GM19239 (cell line): ENCODE measurements at places on chromosomes 5 and 9.

- DNase-seq = no peak
Measured at GRCh38 chr9:106626936-106627335, 236.0 kb upstream of the ZNF462 start.

GRCh38 chr9:98877311-98877710, 66.4 kb upstream of the COL15A1 start:
- DNase-seq = no peak

DNA sequence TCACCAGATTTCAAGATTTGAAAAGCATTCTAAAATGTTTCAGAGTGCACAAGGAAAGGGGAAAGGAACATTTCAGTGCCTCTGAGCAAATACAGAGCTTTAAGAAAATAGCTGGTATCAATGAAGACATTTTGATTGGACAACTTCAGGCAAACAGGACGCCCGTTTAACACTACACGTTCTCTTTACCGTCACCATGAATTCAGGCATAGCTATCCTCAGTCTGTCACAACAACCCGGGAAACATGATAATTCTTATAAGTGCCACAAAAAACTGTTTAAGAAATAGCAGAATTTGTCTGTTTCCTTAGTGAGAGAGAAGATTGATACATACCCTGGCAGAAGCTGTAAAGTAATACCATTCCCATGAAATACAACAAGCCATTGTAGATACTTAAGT, 392.4 kb upstream of the PDE4D start:
- no peak for DNase-seq

DNA sequence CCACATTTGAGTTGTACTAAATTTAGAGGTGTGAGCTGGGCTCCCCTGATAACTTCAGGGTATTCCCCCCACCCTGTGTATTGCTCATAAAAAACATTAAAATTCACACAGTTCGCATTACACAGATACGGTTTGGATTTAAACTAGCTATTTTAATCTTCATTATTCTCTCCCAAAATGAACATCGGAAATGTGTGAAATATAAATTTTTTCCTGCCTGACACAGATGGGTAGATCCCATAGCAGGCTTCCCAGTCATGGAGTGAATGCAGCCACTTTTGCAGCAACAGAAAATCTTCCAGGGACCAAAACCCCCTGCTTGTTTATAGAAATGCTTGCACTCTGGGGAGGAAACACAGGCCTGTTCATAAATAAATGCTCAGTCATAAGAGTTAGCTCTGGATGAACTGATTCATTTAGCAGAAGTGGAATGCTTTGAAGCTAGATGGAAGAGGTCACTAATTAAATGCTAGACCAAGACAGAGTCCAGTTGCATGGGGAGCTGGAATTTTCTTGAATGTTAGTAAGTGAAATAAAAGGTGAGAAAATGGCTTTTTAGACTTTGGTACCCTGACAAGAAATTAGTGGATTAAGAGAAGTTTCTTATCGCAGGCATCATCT, 115.6 kb downstream of the PDE8B start:
- DNase-seq = no peak

DNA sequence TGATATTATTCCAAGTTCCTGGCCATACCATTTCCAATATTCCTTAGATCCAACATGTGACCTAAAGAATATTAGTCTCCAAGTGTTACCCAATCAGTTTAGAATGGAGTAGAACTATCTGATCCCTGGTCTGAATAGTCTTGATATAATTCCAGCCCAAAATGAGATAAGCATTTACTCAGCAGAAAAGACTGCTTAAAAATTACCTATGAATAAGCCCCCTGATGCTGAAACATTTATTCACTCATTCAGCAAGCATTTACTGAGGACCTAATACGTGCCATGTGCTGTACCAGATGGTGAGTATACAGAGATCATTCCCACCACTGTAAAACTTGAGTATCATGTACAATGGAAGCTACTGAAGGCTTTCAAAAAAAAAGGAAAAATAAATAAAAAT, 157.0 kb downstream of the FAM114A2 start:
- no peak for DNase-seq

DNA sequence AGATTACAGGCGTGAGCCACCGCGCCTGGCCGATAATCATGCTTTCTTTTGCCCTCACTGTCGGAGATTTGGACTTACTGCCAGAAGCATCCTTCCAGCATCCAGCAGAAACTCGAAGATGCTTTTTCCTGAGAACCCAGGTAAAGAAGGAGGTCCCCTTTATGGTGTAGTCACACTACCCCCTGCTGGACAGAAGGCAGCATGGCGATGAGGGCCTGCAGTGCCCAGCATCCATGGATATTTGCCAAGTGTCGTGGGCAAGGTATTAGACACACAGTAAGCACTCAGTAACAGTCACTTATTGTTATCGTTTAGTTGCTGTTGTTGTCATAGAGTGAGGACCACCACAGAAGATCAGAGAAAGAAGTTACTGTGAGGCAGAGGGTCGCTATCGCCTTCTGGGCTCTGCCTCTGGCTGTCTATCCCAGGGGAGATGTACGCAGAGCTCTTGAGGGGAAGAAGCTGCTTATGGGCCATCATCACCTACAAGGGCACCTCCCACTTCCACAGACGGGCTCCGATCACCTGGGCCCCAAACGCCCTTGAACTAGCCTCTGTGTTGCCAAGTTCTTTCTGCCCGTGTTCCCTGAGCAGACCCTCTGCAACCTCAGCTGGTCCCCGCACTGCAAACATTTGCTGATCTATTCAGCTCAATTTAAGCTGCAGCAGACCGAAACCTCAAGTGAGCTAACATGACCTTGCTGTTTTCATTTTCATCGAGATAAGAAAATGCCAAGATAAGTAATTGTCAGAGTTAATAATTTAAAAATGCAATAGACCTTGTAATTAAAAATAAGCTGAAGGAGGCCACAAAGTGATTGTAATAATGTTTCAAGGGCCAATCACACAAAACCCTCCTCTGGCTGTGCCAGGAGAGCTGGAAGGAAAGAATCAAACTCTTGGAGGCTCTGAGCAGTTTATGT, 23.9 kb downstream of the C5orf15 start:
- no peak for DNase-seq

GRCh38 chr9:98563212-98563907, 145.4 kb downstream of the GABBR2 start:
- no peak for DNase-seq

GRCh38 chr5:1431896-1432295, 13.3 kb downstream of the SLC6A3 start:
- no peak for DNase-seq

DNA sequence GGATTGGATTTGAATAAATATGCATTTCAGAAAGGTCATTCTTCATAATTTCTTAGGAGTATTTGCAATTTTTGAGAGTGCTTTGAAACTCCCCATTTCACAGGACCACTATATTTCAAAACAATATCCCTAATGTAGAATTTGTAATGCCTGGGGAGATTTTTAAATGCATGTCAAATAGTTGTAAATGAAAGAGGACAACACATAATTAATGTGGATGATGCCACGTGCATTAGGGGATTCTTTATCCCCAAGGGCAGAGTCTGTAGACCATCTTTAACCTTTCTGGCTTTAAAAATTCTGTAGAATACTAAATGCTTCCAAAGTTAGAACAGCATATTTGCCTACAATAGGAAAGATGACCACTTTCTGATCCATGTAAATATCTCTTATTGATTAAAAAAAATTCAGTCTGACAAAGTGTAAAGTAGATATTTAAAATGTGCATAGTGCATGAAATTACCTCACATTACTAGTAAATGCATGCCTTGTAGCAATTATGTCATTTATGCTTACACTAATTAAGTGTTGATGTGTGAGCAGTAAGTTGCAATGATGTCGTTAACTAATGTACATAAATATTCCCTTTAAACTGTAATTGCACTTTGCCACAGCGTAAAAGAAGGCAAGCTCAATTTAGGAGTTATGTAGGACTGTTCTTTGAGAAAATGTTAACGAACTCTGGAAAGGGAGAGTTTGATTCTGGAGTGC, 416.1 kb downstream of the PSAT1 start:
- DNase-seq = no peak

DNA sequence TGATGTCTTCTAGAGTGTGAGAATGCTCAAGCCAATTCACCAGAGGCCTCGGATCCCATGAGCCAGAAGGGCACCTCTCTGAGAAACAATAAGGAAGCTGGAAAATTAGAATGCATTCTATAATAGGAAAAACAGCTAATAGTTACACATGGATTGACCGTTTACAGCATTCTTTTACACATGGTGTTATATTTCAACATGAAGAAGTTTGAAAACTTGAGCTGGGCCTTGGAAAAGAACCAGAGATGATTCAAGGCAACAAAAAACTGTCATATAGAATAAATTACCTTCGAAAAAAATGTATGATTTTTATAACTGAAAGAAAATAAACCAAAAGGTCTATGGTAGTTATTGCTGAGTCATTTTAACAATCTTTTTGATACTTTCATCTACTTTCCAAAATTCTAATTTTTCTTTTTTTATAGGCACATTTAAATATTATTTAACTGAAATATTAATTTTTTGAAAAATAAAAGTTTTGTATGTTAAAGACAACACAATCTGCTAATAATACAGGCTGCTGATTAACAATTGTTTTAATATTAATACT, 6.2 kb downstream of the SH3TC2 start:
- DNase-seq = no peak

GRCh38 chr5:16943846-16944678, 8.0 kb upstream of the MYO10 start:
- no peak for DNase-seq
